ENCODE measurements at places on chromosomes 5 and 9.

- DNase-seq: peak; percentile 21
Observed at GRCh38 chr9:123360161-123361085, 4.4 kb downstream of the CRB2 start.

DNA sequence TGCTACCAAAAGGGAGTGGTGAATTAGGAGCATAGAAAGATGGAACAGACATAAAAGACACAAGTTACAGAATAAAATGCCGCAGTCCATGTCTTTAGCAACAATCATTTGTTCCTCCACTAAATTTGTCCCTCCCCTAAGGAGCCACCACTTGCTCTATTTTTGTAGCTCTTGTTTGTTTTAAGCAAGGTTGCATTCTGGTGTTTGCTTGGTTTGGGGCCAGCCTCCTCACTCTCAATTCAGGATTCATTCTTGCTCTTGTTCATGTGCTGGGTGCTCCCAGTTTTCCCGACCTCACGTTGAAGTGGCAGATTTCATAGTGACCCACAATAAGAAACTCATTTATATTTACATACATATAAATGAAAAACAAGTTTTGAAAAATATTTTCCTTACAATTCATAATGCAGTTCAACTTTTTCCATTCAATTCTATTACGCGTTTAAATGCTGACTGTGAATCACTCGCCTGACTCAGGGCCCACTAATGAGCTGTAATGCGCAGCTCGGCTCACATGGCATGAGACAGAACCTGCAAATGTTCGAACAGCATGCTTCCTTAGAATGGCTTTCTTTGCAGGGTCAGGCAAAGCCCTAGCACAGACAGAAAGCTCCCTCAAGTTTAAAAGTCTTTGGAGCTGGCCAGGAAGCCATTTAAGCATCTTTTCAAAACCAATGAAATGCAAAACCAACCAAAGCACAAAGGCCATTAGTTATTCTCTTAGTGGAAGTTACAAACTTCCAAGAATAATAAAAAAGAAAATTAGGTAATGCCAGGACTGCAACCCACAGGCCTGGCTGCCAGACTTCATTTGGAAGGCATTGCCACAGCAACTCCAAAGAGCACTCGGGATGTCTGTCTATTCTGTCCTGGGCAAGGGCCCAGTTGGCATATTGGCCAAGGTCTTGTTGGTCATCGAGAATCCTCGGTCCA is 41.7 kb downstream of the RETREG1 start:
- no peak for DNase-seq

- DNase-seq: no peak
Observed at GRCh38 chr5:72499730-72500129, 7.5 kb downstream of the ZNF366 start.

DNA sequence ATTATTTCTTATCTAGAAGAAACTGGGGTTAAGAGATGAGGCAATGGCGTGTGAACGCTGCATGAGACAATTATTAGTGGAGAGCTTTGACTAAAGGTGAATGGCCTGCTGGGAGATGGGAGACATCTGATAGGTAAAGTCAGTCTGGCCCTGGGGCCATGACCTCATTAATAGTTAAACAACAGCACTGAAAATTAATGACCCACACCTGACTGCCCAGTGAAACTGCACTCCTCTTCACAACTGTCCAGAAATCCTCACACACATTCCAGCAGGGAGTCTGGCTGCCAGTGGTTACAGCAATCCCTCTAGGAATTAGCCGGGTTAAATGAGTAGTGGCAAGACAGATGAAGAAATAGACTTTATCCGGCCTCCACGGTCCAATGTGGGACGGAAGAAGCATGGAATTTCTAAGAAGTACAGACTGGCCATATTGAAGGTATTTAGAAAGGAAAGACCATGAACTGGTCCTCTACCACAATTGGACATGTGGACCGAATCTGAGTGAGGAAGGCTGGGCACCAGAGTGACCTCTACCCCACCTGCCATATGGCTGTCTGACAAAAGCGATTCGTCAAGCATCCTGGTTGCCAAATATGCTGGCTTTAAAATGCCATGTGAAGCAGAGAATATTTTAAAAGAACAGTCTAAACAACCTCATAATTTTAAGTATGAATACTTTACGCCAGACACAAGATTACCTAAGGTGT is 138.4 kb downstream of the EFNA5 start:
- DNase-seq: no peak

- no peak for DNase-seq
Observed at GRCh38 chr5:125408448-125409233, 662.2 kb upstream of the ZNF608 start.

DNA sequence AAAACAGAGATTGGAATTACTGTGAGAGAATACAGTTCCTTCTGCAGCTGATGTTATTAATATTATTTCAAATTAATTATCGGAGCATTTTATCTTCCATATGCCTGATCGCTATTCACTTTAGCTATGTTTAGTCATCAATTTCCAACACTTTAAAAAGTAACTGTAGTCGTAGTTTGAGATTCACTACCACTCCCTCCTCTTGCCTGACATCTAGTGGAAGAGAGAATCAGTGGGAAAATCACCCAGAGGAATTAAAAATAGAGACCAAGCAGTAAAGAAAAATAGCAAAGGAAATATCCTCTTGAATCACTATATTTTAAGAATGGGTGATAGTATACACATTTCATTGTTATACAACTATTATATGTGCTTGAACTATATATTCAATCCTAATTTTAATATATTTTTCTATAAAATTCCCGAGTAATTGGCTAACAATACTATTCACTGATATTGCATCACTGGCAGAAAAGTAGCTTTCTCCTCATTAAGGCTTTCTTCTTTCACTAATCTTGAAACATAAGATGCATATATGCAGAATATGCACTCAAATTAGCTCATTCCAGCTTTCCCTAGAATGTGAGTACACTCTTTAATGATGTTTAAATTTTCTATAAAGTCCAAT is 708.7 kb downstream of the CDH9 start:
- DNase-seq: no peak
